ENCODE measurements at places on chromosomes 2 and 18.

DNA sequence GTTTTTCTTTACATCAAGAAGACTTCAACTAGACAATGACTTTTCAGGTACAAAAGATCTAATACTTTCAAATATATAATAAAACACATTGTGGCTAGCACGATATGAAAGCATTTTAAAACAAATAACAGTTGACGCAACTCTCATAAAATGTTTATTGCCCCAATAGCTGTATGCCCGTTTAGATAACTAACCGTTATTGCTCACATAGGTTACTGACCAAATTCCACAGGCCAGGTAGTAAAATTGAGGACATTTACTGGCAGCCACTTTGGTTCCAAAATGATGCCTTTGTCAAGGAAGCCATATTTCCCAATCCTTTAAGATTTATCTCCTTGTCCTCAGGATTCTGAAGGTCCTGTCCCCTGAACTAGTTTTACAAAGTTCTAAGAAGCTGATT, 2.9 kb upstream of the REG1B start:
- no peak for DNase-seq

- DNase-seq, result no peak
Observed at GRCh38 chr2:46230115-46230571, 67.1 kb upstream of the EPAS1 start.

DNA sequence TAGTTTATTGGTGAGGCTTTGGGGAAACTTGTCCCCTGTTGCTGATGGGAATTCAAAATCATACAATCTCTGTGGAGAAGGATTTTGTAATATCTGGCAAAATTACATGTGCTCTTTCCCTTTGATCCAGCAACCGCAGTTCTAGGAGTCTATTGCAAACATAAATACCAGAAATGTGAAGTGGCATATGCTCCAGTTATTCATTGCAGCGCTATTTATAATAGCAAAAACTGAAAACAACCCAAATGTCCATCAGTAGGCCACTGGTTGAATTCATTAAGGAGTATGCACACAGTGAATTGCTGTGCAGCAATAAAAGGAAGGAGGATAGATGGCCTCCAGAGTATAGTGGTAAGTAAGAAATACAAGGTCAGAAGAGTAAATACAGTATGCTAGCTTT, 76.5 kb downstream of the HNRNPLL start:
- DNase-seq, result no peak

GRCh38 chr2:239650674-239651073, 249.9 kb upstream of the HDAC4 start:
- DNase-seq, result no peak

DNA sequence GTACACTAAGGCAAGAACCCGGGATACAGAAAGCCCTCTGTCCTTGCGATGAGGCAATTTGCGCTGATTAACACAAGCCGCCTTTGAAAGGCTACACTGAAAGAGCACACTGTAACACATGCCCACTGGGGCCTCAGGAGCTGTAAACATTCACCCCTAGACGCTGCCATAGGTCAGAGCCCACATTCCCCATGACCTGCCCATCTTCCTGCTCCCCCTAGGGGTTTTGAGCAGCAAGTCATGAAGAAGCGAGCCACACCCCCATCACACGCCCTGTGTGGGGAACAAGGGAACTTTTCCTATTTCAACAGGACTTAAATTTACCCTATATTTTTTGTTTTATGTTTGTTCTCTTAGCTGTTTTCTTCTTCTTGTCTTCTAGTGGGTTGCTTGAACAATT, 47.8 kb upstream of the SLC4A10 start:
- no peak for DNase-seq

- no peak for DNase-seq
Observed at GRCh38 chr18:79553696-79554095, 125.9 kb upstream of the CTDP1 start.

All from B cell (primary cell).